Esophagus squamous epithelium (tissue), 5 donors: ENCODE measurements at places on chromosomes 1 and 21.

DNA sequence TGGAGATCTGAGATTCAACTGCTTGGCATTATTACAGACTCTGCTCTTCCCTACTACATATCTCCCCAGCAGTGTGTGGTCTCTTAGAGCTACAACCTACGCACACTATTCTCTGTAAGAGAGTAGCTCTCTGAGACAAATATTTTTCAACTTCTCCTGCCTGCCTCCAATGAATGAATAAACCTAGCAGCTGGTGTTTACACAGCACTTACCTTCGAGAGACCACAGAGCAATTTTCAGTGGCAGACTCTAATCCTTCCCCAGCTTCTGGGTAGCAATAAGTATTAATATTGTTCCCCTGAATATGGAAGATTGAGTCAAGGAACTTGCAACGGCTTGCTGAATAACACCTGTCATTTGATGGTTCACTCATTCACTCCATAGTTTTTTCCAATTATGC, 350.9 kb upstream of the SPAG17 start:
- H3K4me1 ChIP-seq: no peaks in the 10 kb centered on the region
- H3K27ac ChIP-seq: no peak overlapping the region
- no peak for DNase-seq
- no peak overlapping the region for H3K4me3 ChIP-seq

GRCh38 chr1:211928993-211929637, 98.6 kb upstream of the LPGAT1 start:
- no peaks in the 10 kb centered on the region for H3K27me3 ChIP-seq
- peak overlapping the region; percentile 78 for H3K27ac ChIP-seq
- DNase-seq: no peak
- no peaks in the 10 kb centered on the region for H3K36me3 ChIP-seq
- H3K4me3 ChIP-seq: no peak overlapping the region
- peaks cover 46% of the 10 kb centered on the region for H3K4me1 ChIP-seq

DNA sequence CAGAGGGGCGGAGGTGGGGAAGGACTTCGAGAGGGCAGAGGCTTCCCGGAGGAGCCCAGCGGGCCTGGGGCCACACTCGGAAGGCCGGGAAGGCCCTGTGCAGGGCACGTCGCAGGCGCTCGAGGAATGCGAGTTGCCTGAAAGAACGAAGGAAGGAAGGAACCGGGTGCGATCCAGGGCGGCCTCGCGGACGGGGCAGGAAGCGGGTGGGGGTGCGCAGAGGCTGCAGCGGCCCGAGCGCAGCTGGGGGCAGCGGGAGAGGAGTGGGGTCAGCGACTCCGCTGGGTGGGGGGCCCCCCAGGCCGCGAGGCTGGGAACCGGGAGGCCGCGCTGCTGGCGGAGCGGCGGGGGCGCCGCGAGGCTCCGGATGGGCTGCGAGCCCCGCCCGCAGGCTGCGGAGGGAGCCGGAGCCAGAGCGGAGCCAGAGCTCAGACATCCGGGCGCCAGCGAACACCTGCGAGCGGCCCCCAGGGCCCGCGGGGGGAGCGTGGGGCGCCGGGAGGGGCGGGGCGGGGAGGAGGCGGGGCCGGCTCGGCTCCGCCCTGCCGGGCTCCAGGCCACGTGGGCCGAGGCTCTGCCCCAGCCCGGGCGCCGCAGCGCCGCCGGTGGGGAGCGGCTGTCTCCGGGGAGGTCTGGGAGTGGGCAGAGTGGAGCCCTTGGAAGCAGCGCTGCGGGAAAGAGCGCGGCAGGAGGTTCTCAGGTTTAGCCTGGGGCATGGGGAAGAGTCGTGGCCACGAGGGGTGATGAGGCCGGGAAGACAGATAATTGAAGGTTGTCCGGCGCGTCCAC, 4.6 kb downstream of the ID3 start:
- peak overlapping the region; percentile 42 for H3K4me3 ChIP-seq
- peaks cover 24% of the 10 kb centered on the region for H3K4me1 ChIP-seq
- DNase-seq: no peak
- H3K27me3 ChIP-seq: no peaks in the 10 kb centered on the region

DNA sequence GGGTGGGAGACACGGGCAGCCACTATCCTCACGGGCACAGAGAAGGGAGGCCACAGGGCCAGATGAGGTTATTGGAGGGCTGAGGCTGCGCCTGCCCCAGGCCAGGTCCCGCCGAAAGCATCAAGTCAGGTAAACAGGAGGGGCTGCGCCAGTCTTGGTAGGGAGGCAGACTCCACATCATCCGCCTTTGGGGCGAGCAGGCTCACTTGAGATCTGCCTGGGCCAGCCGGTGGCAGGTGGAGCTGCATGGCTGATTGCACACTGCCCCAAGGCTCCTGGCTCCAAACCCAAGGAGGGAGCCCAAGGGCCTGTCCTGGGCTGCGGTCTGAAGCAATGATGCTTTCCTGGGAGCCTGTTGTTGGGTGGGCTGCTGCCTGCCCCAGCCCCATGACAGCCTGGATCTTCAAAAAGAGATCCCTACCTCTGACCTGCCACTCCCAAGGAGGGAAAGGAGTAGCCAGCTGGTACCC, 4.6 kb downstream of the SMIM1 start:
- peaks cover under 1% of the 10 kb centered on the region for H3K36me3 ChIP-seq
- no peak overlapping the region for H3K4me3 ChIP-seq
- H3K27ac ChIP-seq: no peak overlapping the region

- peaks cover 100% of the 10 kb centered on the region for H3K4me1 ChIP-seq
- DNase-seq: no peak
- no peaks in the 10 kb centered on the region for H3K27me3 ChIP-seq
- H3K4me3 ChIP-seq: no peak overlapping the region
Observed at GRCh38 chr1:54328066-54328636, 78.0 kb downstream of the SSBP3 start.

DNA sequence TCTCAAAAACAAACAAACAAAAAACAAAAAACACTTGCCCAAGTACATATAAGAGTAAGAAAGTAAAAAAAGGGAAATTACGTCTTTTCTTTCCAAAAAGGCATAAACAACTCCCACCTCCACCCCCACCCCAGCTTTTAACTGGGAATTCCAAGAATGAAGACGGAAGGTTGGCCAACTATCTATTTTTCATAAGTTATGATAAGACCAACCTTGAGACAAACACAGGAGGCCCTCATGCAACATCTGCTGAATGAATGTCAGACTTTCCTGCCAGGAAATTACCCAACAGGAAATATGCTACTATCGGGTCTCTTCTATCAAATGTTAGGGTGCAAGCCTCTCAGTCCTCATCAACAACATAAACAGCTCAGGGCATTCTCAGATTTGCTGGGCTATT, 1.9 kb downstream of the BSDC1 start:
- no peaks in the 10 kb centered on the region for H3K27me3 ChIP-seq
- peaks cover 20% of the 10 kb centered on the region for H3K36me3 ChIP-seq
- no peak overlapping the region for H3K4me3 ChIP-seq

- H3K27me3 ChIP-seq: no peaks in the 10 kb centered on the region
- H3K4me1 ChIP-seq: peaks cover 10% of the 10 kb centered on the region
- no peak overlapping the region for H3K4me3 ChIP-seq
- no peak for DNase-seq
- peak overlapping the region; percentile 79 for H3K27ac ChIP-seq
Observed at GRCh38 chr1:12528021-12528852, 89.8 kb downstream of the DHRS3 start.

GRCh38 chr1:246528933-246529731, 22.1 kb upstream of the SMYD3 start:
- no peak overlapping the region for H3K27ac ChIP-seq
- H3K4me3 ChIP-seq: no peak overlapping the region
- DNase-seq: no peak
- H3K36me3 ChIP-seq: no peaks in the 10 kb centered on the region
- no peaks in the 10 kb centered on the region for H3K27me3 ChIP-seq

- no peak overlapping the region for H3K4me3 ChIP-seq
- no peak overlapping the region for H3K27ac ChIP-seq
- H3K4me1 ChIP-seq: no peaks in the 10 kb centered on the region
- H3K27me3 ChIP-seq: no peaks in the 10 kb centered on the region
Observed at GRCh38 chr21:32645261-32646182, 33.3 kb upstream of the CFAP298 start.

GRCh38 chr1:35932941-35933340, 2.0 kb downstream of the AGO3 start:
- H3K4me3 ChIP-seq: no peak overlapping the region
- no peak for DNase-seq
- H3K4me1 ChIP-seq: peaks cover 60% of the 10 kb centered on the region
- no peaks in the 10 kb centered on the region for H3K36me3 ChIP-seq
- no peak overlapping the region for H3K27ac ChIP-seq

DNA sequence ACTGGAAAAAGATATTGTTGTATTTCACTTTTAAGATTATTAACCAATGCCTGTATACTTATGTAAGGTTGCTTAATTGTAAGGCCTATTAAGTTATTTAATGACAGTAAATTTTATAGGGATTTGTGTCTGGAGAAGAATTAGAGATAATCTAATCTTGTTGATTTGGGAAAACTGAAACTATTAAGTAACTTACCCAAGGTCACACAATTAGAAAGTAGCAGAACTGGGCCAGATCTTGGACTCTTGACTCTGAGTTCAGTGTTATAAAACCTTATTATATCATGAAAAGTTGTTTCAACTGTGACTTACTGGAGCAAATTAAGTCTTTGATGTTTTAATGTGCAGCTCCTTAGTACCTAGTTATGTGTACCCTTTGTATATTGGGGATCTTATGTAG, 38.5 kb downstream of the CAMTA1 start:
- H3K36me3 ChIP-seq: peaks cover 10% of the 10 kb centered on the region
- H3K4me3 ChIP-seq: no peak overlapping the region
- H3K27ac ChIP-seq: no peak overlapping the region

DNA sequence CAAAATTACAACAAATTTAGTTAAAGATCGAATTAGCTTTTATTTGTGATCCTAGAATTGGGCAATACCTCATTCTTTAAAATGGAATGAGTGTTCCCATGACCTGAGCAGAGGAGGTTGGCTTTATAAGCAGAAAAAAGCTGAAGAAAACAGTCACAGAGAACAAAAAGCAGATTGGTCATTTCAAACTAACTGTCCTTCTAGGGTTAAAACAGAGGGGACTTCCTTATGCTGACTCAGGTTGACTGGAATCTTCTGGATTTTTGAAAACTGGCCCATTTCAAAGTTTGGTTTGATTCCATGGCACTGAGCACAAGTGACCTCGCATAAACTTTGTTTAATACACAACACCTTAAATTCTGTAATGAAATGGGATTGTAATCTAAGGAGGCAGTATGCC, 17.6 kb downstream of the NFASC start:
- H3K4me3 ChIP-seq: no peak overlapping the region
- H3K27me3 ChIP-seq: no peaks in the 10 kb centered on the region
- peak overlapping the region; percentile 34 for H3K27ac ChIP-seq
- H3K36me3 ChIP-seq: no peaks in the 10 kb centered on the region

DNA sequence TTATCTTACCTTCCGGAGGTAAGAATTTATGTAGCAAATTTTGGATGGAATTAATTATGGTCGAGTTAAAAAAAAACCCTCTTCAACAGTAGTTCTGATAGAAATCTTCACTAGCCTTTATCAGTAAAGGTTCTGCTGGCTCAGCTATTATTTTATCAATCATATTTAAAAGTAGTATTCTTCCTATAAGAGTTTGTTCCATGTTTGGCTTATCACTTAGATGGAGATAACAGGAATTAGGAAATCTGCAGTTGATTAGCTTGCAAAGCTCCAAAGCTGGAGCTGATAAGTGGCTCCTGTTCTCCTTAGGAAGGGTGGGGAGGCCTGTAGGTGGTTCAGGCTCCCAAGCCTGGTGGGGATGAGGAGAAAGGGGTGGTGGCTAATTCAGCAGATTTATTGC, 31.5 kb upstream of the DUSP10 start:
- H3K27me3 ChIP-seq: no peaks in the 10 kb centered on the region
- no peak overlapping the region for H3K27ac ChIP-seq
- no peak for DNase-seq
- H3K36me3 ChIP-seq: no peaks in the 10 kb centered on the region

DNA sequence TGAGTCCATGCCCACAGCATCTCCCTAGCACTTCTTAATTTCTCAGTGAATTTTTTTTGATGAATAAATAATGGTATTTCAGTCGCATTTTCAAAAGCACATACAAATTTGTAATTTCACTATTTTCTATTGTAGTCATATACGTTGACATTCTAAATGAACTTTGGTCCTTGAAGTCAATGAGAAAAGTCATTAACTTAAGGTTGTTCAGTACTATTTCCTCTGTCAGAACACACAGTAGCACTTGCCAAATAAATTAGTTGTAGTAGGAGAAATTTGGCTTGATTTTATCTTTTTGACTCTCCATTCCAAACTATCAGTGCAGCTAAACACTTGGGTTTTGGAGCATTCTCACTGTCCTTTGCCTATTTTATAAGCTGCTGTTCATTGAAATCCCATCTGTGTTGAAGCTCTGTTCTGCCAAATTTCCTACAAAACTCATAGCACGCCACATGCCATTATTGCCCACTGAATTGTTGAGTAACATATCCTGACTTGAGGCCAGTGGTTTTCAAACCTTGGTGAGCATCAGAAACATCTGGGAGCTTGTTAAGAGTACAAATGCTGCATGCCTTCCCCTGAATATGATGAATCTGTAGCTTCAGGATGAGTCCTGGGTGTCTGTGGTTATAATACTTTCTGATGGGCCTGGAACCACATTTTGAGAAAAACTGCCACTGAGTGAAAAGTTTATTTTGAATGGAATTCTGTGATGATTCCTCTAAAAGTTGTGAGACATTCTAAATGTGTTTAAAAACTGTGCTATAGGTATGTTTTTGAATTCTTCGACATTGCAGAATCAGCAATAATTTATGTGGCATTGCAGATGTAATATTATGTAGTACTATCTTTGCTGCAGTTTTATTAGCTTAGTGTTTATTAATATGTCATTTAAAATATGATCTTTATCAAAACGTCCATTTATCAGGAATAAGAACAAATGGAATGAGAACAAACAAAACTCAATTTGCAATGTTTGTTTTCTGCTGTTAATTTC, 78.9 kb downstream of the DNM3 start:
- no peaks in the 10 kb centered on the region for H3K36me3 ChIP-seq
- H3K4me3 ChIP-seq: no peak overlapping the region
- H3K27me3 ChIP-seq: no peaks in the 10 kb centered on the region
- H3K27ac ChIP-seq: no peak overlapping the region
- H3K4me1 ChIP-seq: no peaks in the 10 kb centered on the region

DNA sequence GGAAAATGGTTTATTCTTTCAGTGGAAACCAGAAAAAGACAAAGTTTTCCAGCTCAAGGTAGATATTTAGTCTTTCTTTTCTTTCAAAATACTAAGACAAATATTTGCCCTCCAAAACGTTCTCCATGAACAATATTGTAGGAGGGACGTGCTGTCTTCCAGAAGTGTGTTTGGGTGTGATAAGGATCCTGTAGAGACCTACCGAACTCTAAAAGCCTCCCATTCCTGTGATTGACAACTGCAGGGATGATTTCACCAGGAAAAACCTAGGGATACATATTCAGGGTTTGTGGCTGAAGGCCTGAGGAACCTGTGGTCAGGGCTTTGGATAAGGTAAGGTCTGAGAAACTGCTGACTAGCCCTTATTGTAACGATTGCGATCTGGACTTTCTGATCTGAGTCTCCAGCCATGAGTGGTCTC, 167.1 kb downstream of the ZNF648 start:
- DNase-seq: no peak
- no peaks in the 10 kb centered on the region for H3K4me1 ChIP-seq
- H3K4me3 ChIP-seq: no peak overlapping the region
- no peaks in the 10 kb centered on the region for H3K27me3 ChIP-seq
- no peaks in the 10 kb centered on the region for H3K36me3 ChIP-seq

GRCh38 chr1:219876798-219877209, 51.6 kb downstream of the SLC30A10 start:
- H3K27ac ChIP-seq: no peak overlapping the region
- H3K4me1 ChIP-seq: no peaks in the 10 kb centered on the region
- no peak overlapping the region for H3K4me3 ChIP-seq

- no peak overlapping the region for H3K27ac ChIP-seq
- no peaks in the 10 kb centered on the region for H3K27me3 ChIP-seq
- DNase-seq: no peak
- H3K4me3 ChIP-seq: no peak overlapping the region
- no peaks in the 10 kb centered on the region for H3K36me3 ChIP-seq
Observed at GRCh38 chr1:199041173-199041914, 402.5 kb downstream of the PTPRC start.
